Activated CD8-positive, alpha-beta memory T cell treated with anti-CD3 and anti-CD28 coated beads, Interleukin-2, amount 10 ng/mL, durations not matched to agents 7 days and 5 days (primary cell): ENCODE measurements at places on chromosomes 3 and 15. TPM values are rescaled to one million over a fixed set of nuclear protein-coding genes. Genes with fewer than 3 reads are reported as not detected.

Gene LAMB2
- not detected for total RNA-seq

Gene LYSMD2
- total RNA-seq: 21.7 TPM

Gene TLR9
- total RNA-seq: not detected

Gene CNTN3
- total RNA-seq: not detected

Gene CASR
- total RNA-seq: not detected

Gene CPA3
- total RNA-seq: not detected

Gene ARPC4
- 274 TPM for total RNA-seq

Gene TF
- total RNA-seq: 0.91 TPM

Gene FAM107A
- not detected for total RNA-seq

Gene PROS1
- total RNA-seq: 0.50 TPM

Gene ZNF620
- 5.7 TPM for total RNA-seq

Gene ZIC4
- not detected for total RNA-seq

Gene CADPS
- not detected for total RNA-seq

Gene ABI3BP
- total RNA-seq: 1.2 TPM

Gene CAPN3
- total RNA-seq: 4.6 TPM

Gene EXOSC7
- total RNA-seq: 51.3 TPM

Gene SEMA5B
- not detected for total RNA-seq

Gene PCOLCE2
- not detected for total RNA-seq

Gene DNAH12
- total RNA-seq: 0.06 TPM

Gene PLA2G4D
- not detected for total RNA-seq

Gene STAC
- not detected for total RNA-seq

Gene PLXND1
- 3.0 TPM for total RNA-seq

Gene RASGRP1
- 202 TPM for total RNA-seq

Gene HCLS1
- total RNA-seq: 312 TPM

Gene TUSC7
- not detected for total RNA-seq

Gene CDC25A
- total RNA-seq: 33.1 TPM

Gene SCAMP5
- 0.61 TPM for total RNA-seq

Gene PRICKLE2
- total RNA-seq: not detected

Gene GOLGA8M
- total RNA-seq: 4.4 TPM

Gene ESYT3
- 0.23 TPM for total RNA-seq

Gene EMC7
- 66.2 TPM for total RNA-seq

Gene PXK
- total RNA-seq: 64.7 TPM

Gene C2CD4B
- 0.23 TPM for total RNA-seq
